ENCODE measurements at places on chromosomes 16 and 17.

DNA sequence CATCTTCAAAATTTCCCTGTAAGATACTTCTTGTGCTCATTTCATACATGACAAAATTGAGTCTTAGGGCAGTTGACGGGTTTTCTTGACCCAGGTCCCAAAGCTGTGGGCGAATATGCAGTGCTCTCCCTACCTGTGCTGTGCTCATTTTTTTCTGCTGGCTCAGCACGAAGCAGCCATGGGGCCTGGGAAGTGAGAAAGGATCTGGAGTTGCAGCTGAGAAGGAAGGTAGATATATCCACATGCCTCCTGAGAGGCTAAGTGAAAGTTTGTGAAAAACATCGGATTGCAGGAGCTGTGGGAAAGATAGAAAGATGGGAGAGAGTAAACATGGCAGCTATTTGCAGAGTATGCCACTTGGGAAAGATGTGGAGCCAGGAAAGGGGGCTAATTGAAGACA is 42.9 kb upstream of the MON1B start:
- no peak for DNase-seq

DNA sequence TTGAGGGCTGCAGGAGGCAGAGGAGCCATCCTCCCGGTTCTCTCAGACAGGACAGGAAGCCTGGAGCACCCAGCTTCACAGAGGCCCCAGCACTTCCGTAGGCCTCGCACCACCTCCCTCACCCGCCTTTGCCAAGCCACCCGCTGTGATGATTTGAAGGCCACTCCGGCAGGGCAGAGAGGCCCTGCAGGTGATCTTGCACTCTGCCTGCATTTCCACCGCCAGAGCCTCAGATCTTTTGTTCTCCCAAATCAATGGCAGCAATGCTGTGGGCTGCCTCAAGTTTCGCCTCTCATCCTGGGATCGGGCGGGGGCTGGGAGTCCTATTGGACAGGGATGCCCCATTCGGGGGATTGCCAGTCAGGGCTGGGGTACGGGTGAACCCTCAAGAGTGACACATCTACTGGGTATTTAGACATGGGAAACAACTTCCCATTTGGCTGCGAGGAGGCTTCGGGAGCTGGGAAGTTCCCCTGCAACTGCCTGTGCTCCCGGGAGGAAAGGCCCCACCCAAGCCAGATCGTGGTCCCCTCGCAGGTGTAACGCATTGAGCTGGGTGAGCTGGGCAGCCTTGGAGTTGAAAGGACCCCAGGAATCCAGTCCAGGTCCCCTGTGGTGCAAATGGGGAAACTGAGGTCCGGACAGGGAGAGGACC is 34.8 kb upstream of the PEMT start:
- DNase-seq, result no peak

DNA sequence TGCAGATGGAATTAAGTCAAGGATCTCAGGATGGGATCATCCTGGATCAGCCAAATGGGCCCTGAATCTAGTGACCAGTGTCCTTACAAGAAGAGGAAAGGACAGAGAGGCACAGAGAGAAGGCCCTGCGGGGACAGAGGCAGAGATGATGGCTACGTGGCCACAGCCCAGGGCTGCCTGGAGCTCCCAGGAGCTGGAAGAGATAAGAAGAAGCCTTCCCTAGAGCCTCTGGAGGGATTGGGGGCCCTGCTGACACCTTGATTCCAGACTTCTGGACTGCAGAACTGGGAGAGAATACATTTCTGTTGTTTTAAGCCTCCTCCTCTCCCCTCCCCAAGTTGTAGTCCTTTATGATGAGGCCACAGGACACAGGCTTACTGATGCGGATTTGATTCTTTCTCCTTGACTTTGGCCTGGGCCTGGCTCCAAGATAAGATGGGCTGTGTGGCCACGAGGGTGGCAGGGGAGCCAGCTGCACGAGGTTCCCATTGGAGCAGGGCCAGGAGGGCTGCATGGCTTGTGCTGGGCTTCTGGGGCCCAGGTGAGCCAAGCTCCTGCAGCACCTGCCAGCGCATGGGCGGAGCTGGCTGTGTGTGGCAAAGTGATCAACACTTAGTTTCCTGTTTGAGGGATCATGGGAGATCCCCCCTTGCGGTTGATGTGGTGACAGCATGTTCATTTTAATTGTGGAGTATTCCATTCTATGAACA is 146.1 kb downstream of the IRF8 start:
- no peak for DNase-seq

DNA sequence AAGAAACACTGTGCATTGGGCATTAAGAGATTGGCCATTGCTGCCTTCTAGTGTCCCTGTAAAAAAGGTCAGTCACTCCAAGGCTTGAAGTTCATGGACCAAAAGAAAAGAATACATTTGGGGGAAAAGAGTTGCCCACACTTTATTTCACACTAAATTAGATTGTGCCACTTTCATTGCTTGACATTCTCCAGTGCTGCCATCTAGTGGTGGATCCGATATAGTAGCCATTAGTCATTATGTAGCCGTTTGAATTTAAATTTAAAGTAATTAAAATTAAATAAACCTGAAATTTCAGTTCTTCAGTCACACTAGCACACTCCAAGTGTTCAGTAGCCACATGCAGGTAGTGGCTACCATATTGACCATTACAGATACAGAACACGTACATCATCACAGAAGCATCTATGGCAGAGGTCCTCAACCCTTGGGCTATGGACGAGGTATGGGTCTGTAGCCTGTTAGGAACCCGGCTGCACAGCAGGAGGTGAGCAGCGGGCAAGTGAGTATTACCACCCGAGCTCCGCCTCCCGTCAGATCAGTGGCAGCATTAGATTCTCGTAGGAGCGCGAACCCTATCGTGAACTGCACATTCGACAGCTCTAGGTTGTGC is 21.9 kb upstream of the CDH5 start:
- no peak for DNase-seq

GRCh38 chr16:17408296-17408695 is 62.5 kb downstream of the XYLT1 start:
- no peak for DNase-seq

GRCh38 chr17:15999974-16000827 is 577 bp downstream of the TTC19 start:
- DNase-seq, result no peak

- no peak for DNase-seq
Measured at GRCh38 chr16:25172831-25173230, 43.9 kb upstream of the AQP8 start.

DNA sequence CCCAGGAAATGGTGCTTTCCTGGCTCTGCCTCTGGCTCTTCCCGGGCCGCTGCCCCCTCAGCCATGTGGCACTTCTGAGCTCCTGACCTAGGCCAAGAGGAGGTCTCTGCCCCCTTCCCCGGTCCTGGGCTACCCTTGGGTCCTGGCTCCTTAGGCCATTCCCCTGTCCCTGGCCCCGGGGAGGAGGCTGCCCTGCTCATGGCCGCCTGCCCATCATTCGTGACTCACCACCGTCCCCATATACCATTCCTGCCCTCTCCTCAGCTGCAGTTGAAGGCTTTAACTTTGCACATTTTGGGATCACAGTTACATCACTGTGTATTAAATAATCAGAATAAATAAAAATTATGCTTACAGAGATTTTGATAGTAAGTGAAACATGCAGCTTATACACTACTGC is 69.0 kb downstream of the GRIN2A start:
- no peak for DNase-seq

GRCh38 chr17:10196384-10196895 is 2.0 kb downstream of the GAS7 start:
- no peak for DNase-seq

DNA sequence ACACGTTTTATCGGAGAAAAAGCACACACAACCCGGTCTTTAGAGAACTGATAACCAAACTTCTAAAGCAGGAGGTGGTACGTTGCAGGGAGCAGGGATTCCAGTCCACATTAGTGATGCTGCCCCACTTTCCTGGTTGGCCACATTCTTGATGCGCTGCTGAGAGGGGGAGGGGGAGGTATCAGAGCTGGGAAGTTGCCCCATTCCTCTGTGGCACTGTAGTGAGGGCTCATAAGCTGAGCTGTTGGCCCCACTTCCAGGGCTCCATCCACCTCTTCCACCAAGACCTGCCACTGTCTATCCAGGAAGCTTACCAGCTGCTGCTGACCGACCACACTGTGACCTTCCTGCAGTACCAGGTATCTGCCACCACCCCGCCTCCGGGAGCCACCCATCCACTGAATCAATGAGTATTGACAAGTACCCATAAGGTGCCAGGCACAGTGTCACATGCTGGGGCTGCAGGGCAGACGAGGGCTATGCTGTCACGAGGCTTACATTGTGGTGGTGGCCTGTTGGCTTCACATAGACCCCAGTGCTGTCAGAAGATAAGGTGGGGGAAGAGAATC is 1.1 kb downstream of the TSEN54 start:
- DNase-seq, result no peak

DNA sequence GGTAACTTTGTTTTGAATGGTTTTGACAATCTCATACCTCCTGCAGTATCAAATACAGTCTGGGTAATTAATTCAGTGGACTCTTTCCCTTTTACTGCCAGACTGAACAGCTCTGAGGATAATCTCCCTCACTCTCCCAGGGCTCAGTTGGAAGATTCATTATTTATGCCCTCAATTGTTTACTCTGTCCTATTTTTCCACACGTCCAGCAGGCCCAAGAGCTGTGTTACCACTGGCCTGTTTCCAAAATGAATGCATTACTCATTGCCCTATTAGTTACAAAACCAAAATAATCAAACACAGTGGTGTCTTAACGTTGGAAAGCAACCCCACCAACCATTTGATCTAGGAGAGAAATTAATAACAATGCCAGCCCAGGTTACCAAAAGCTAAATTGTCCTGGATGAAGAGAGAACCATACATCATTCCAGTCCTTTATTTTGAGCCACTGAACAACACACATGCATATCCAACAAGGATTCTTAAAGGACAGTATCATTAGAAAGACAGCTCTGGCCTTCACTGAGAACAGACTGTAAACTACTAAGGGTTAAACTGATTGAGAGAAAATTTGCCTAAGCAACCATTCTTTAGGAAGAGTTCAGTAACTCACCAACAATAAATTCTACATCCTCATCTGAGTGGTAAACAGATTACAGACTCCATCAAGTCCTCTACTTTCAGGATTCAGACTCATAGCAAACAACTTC is 34.5 kb downstream of the FAM222B start:
- no peak for DNase-seq

DNA sequence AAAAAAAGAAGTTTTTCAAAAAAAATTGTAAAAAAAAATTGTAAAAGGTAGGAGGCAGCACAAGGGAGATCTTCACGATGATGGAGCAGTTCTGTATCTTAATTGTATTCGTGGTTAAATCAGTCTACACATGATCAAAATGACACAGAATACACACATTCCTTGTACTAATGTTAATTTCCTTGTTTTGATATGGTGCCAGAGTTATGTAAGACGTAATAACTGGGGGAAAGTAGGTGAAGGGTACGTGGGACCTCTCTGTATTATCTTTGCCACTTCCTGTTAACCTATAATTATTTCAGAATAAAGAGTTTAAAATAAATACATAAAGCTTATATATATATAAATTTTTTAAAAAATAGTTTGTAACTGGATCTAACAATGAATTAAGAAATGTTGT is 36.8 kb downstream of the HELZ start:
- DNase-seq, result no peak

GRCh38 chr17:57602896-57603295 is 142.2 kb downstream of the CCDC182 start:
- no peak for DNase-seq

GRCh38 chr17:18928628-18929125 is 23.3 kb upstream of the SLC5A10 start:
- DNase-seq, result no peak

GRCh38 chr17:55332296-55333041 is 67.7 kb downstream of the HLF start:
- DNase-seq, result no peak

GRCh38 chr17:59418732-59419166 is 87.3 kb downstream of the YPEL2 start:
- no peak for DNase-seq

- no peak for DNase-seq
Measured at GRCh38 chr17:27356091-27356705, 62.3 kb downstream of the WSB1 start.

DNA sequence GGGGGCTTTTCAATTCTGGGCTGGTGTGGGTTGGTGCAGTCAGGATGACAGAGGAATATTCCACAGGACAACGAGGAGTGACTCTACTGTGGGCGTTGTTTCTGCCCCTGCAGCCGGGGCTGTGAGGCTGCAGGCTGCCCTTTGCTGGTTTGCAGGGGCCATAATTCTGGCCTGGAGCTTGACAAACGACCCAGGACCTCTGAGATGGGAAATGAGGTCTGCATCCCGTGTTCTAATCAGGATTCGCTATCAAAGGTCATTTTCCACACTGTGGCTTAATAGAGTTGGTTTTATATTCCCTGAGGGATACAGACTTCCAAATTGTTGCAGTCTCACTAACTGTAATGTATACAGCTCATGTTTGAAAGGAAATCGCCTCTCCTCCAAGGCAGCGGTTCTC is 180.9 kb downstream of the RPTOR start:
- no peak for DNase-seq

- no peak for DNase-seq
Measured at GRCh38 chr16:62067981-62068380, 31.7 kb upstream of the CDH8 start.

DNA sequence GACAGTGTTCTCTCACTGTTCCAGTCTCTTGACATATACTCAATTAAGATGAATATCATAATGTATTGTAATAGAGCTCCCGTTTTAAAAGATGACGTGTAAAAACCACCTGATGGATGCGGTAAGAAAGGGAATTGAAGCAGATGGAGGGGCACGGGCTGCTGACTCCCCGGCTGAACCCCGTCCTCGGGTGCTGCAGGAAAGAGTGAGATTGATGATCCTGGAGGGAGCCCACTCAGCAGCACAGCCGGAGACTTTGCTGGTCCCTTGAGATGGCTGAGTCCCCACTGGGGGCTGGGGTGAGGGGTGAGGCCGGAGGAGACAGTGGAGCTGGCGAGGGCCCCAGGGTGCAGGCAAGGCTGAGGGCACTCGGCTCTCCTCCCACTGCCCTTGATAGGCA is 217.4 kb downstream of the RPTOR start:
- DNase-seq, result no peak

- DNase-seq, result no peak
Measured at GRCh38 chr17:72872396-72872795, 220.1 kb downstream of the SLC39A11 start.

- no peak for DNase-seq
Measured at GRCh38 chr16:22326771-22327445, 29.7 kb downstream of the POLR3E start.

DNA sequence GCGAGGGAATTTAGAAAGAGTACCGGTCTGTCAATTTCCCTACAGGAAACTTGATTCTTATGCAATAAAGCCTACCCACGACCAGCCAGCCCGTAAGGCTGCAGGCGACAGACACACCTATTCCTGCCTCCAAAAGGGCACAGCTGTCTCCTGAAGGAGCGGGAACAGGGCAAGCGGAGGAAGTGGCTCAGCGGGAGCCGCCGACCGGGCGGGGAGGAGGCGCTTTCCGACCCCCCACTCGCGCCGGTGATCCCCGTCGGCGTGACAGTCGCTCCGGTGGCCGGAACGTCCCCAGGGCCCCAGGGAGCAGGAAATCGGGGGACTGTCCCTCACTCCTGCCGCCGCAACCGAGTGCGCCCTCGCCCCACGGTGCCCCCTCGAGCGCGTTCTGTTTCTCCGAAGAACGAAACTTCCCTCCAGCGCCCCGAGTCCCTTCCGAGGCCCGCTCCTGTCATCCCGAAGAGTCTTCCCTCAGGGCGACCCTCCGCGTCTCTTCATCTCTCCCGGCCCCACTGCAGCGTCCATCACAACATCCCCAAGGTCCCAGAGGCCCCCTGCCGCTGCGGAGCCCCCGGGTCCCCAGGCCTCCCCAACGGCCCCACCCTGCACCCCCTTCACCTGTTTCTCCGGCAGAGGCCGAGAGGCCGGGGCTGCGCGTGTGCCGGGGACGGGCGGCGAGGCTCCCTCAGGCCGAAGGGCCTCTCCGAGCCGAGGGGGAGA is 421 bp downstream of the STAT3 start:
- DNase-seq, result no peak
